ENCODE measurements at places on chromosomes 2 and 18.

- DNase-seq: peak; percentile 19
Observed at GRCh38 chr18:63881851-63882250, 5.7 kb upstream of the SERPINB2 start.

DNA sequence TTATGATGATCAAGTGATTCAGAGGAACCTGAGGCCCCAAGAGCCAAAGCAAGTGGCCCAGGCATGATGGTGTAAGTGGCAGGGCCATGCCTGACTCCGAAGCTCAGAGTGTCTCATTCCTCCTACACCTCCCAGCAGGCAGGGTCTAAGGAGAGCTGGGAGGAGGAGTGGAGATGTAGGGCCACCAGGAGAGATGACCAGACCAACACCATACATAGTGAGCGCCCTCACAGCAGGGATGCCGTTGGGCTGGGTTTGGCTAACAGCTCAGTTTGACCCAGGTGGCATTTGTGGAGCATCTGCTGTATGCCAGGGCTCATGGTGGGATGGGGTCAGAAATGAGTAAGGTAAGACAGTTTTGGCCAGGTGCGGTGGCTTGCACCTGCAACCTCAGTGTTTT is 80.7 kb downstream of the MARCO start:
- no peak for DNase-seq

DNA sequence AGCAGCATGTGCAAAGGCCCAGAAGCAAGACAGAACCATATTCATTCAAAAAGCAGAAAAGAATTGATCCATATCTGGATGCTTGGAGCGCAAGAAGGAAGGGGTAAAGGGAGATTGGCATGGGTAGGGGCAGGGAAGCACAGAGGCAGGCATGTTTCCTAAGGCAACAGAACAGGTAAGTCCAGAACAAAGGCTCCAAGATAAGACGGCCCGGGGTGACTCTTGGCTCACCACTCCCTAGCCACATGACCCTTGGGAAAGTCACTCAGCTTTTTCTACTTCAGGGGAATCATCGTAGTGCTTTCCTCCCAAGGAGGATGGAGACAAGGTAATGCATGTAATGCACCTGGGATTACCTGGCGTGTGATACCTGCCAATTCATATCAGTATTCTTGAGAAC is 37.7 kb upstream of the ST3GAL5 start:
- no peak for DNase-seq

- DNase-seq: no peak
Observed at GRCh38 chr2:223532712-223533111, 69.4 kb downstream of the SCG2 start.

DNA sequence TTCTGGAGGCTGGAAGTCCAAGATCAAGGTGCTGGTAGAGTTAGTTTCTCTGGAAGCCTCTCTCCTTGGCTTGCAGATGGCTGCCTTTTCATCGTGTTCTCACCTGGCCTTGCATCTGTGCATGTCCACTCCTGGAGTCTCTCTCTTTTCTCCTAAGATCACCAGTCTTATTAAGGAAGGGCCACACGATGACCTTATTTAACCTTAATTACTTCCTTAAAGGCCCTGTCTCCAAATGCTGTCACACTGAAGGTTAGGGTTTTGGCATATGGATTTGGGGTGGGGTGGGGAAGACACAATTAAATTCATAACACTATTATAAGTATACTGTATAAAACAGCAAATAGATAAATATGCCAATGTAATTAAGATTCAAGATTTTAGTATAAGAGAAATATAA is 402.4 kb upstream of the HS6ST1 start:
- DNase-seq: no peak

GRCh38 chr2:207483066-207483465 is 46.7 kb upstream of the CREB1 start:
- no peak for DNase-seq

GRCh38 chr2:56918790-56919189 is 735.0 kb downstream of the CCDC85A start:
- DNase-seq: no peak

DNA sequence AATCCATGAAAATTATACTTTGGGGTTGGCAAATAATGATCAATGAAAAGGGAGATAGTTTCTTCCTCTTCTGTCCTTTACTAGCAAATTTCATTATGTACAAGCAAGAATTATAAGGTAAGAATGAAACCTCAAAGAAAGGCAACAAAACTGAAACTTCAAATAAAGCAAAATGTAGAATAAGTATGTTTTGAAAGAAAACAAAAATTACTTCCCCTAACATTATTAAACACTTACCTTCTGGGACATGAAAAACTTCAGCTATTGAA is 29.4 kb downstream of the THADA start:
- DNase-seq: no peak

DNA sequence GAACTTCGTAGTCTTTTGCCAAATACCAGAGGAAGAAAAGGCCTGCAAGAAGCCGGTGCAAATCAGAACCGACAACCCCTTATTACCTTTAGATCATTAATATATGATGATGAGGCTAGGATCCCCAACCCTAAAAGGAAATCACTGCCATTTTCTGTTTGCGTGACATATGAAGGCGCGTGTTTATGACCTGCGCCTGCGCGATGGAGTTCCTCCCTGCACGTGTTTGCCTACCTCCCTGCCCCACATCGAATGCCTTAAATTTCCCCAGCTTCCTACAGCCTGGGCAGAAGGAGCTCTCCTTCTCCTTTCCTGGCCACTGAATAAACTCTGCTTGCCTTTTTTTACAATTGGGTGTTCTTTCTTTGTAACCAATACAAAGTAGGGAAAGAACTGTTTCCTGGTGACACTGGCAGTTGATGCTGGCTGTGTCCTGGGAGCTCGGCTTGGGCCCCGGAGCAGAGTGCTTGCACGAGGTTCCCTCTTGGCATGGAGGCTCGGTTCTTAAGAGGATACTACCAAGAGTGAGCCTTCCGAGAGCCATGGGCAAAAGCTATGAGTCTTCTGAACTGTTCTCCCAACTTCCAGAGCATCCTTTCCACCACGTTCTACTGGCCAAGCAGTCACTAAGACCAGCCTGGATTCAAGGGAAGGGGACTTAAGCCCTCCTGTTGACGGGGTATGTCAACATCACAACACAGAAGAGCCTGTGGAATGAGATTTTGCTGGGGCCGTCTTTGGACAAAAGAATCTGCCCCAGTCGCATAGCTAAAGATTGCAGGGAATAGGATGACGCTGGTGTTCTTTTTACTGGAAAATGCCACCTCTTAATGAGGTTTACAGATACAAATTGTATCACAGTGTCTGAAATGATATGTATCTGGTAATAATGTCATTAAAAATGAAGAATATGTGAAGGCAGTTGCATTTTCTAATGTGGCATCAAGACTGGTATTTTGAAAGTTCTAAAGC is 179.8 kb downstream of the SH3BP4 start:
- no peak for DNase-seq

DNA sequence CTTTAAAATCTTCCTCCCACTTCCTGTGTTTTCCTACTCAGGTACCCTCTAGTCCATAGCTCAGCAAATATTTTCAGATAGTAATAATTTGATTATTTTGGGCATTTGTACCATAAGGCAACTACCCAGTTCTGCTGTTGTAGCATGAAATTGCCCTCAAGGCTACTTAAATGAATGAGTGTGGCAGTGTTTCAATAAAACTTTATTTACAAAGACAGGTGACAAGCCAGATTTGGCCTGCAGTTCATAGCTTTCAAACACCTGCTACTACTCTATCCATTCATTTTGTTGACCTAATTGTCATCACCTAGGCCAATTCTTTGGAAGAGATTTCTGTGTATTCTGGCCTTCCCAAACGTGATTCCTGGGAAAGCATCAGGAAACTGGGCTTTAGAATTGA is 28.9 kb downstream of the NYAP2 start:
- no peak for DNase-seq

DNA sequence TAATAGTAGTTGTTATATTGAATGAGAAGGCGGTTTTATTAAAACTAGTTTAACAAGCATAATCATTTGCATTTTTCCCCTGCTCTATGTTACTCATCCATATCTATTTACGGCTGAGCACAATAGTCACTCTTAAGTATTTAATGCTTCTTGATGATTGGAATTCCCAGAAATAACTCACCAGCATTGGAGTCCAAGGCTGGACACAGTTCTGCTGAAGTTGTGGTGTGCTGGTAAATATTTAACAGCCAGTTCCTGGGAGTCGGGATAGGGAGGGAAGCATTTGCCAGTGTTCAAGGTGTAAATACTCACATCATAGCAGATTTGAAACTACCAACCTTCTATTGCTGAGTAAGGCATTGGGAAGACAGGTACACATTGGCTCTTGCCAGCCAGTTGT is 315.1 kb downstream of the MTX2 start:
- DNase-seq: peak; percentile 19

DNA sequence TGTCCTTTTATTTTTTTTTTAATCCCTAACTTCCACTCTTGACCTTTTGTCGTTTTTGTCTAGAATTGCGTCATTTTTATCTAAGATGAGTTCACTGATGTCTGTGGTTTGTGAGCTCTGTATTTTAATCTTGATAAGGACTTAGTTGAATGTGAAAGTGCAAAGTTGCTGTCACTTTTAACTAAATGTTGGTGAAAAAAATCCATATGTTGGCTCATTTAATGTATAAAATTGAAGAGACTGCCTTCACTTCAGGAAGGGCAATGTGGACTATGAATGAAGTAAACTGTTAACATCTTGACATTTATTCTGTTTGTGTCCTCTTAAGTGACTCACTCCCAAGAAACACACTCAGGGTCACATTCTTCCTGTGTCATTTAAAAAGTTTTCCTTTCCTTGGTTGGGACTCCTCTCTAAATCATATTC is 256.6 kb upstream of the RASGRP3 start:
- DNase-seq: no peak

- DNase-seq: no peak
Observed at GRCh38 chr2:23559561-23560239, 174.7 kb downstream of the KLHL29 start.

DNA sequence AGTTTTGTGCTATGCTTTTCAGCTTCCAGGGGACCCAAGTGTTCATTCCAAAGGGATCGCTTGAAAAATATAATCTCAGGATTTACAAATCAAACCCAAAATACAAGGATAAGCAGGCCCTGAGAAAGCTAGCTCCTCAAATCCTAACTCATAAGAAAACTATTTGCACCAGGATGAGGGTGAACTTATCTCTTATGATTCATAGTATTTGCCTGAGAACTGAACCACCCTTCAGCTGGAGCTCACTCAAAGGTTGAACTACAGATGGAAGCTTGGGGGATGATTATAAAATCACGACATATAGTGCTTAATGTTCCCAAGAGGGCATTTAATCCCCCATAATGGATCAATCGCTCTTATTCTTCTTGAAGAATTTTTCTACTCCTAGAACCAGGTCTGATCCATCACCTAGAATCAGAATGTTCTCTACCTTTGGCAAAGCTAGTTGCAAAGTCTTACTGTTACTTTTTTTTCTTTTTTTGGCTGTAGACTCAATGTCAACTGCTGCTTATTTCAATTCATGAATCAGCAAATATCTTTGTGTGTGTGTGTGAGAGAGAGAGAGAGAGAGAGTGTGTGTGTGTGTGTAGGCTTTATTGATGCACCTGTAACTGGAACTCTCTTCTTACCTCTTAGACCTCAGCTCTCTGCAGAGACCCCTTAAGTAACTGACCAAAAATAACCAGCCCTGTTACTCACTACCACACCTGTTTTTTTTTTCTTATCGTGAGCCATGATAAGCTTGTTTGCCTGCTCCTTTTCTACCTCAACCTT is 44.8 kb downstream of the ARL4C start:
- DNase-seq: no peak

- DNase-seq: no peak
Observed at GRCh38 chr2:171124541-171124940, 36.2 kb downstream of the TLK1 start.

DNA sequence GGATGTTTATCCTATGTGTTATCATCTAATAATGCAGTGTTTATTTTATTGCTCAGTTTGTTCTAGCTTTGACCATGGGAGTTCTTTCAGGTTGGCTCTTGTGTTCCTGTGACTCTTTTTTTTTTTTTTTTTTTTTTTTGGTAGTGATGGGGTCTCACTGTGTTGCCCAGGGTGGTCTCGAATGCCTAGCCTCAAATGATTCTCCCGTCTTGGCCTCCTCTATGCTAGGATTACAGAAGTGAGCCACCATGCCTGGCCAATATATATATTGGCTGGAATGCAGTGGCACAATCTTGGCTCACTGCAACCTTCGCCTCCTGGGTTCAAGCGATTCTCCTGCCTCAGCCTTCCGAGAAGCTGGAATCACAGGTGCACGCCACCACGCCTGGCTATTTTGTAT is 18.9 kb upstream of the NFU1 start:
- no peak for DNase-seq

DNA sequence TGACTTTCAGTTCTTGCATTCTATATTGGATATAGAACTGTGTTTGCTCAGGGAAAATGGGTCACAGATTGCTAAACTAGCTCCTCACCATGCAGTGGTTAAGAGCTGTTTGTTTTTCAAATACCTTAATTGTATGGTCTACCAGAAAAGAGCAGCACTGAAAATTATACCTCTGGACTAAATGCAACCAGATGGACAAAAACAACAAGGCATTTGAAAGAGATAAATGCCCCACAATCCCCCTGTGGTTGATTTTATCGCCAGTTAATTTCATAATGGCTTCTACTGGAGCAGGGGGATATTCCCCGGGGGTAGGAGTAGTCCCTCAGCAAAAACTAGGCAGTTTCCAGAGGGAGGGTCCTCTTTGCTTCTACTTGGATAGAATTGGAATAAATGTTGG is 267.9 kb upstream of the TNP1 start:
- no peak for DNase-seq

- peak; percentile 58 for DNase-seq
Observed at GRCh38 chr2:42954227-42954962, 162.0 kb upstream of the HAAO start.
